SK-MEL-5 (cell line): ENCODE measurements at places on chromosomes 7 and 10. TPM values are rescaled to one million over a fixed set of nuclear protein-coding genes. Genes with fewer than 3 reads are reported as not detected.
A peak's percentile ranks its signal among the peaks of the same experiment; 100 is the strongest.

DNA sequence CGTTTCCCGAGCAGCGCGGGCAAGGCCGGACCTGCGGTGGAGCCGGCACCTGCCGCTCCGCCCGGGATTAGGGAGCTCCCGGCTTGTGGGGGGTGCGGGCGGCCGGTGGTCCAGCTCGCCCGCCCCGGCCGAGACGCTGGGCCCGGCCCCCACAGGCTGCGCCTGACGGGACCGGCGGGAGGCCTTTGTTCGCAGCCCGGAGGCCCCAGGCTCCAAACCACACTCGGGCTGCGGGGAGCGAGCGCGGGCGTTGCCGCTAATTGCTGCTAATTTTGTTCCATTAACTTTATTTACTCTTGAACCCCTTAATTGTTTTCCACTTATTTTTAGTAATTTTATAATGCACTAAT, 9.6 kb downstream of the UNCX start:
- DNase-seq = no peak

DNA sequence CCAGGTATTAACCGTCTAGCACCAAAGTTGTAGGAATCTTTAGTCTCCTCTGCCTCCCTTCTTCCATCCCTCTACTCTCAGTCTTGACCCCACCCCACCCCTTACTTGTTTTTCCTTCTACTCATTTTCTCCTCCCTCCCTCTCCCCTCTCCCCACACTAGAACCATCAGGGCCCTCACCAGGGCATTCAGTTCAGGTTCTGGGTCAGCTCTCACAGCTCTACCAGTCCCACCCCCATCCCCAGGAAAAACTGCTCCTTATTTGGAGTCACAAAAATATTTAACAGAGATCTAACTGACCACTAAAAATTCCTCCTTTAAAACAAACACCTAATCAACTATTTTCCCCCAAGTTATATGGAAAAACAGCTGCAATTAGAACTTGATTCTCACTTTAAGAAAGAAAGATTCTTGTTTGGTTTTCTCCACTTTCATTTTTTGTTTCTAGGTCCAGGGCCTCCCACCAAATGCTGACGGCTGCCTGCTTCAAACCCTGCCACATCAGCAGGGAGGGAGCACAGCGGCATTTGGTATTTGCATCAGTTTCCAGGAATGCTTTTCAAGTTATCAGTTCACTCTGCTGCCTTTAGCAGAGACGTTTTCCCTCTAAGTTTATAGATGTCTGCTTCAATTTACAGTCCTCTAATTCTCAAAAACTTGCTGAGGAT, 2.8 kb upstream of the COL1A2 start:
- DNase-seq = peak; percentile 52

DNA sequence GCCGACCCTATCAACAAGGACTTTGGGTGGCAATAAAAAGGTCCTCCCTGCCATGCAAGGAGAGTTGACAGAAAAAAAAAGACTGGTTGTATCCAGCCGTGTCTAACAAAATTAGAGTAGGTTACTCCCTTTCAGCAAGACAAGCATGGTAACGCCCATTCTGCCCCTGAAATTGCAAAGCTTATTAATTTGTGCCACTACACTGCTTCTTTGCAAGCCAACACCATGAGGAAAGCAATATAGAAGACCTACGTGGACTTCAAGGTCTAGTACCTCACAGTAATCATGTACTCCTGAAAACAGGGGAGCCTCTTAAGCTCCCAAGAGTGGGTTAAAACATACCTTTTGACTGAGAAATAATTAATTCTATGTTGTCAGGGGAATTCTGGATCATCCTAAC, 90.3 kb downstream of the FRMPD2 start:
- DNase-seq = no peak

- DNase-seq = no peak
Observed at GRCh38 chr10:68954904-68955303, 1.1 kb upstream of the DDX21 start.

- DNase-seq = no peak
Observed at GRCh38 chr7:1692515-1693418, 22.7 kb downstream of the ELFN1 start.

DNA sequence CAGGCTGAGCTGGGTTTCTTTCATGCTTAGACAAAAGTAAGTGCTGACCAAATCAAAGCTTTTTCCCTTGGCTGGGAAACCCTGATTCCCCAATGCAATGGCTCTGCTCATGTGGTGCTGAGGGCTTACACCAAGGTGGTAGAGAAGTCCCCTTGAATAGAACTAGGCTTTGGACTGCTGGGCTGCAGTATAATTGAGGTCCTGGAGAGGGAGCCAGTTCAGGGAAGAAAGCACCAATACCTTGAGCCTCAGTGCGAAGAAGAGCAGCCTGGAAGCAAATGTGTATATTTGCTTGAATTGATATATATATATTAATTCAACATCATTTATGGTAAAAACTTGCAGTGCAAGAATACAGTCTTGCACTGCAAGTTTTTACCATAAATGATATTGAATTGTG, 391.1 kb downstream of the RPS24 start:
- peak; percentile 31 for DNase-seq

GRCh38 chr10:131964298-131964697, 17.4 kb downstream of the BNIP3 start:
- no peak for DNase-seq

GRCh38 chr7:24609059-24609458, 35.8 kb downstream of the PALS2 start:
- DNase-seq = no peak

- DNase-seq = no peak
Observed at GRCh38 chr7:55053651-55054571, 35.1 kb downstream of the EGFR start.

DNA sequence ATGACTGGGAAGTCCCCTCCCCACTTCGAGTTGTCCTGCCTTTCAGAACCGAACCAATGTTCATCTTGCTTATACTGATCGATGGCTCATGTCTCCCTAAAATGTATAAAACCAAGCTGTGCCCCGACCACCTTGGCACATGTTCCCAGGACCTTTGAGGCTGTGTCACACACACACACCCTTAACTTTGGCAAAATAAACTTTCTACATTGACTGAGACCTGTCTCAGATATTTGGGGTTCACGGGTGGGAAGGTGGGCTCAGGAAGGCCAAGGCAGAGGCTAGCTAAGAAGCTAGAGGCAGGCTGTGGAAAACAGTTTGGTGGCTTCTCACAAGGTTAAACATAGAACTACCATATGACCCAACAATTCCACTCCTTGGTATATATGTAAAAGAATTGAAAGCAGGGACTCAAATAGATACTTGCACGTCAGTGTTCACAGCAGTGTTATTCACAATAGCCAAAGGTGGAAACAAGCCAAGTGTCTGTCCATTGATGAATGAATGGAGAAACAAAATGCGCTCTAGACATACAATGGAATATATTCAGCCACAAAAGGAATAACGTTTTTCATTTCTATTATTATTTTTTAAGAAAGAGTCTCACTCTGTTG, 15.4 kb downstream of the PRF1 start:
- peak; percentile 65 for DNase-seq

DNA sequence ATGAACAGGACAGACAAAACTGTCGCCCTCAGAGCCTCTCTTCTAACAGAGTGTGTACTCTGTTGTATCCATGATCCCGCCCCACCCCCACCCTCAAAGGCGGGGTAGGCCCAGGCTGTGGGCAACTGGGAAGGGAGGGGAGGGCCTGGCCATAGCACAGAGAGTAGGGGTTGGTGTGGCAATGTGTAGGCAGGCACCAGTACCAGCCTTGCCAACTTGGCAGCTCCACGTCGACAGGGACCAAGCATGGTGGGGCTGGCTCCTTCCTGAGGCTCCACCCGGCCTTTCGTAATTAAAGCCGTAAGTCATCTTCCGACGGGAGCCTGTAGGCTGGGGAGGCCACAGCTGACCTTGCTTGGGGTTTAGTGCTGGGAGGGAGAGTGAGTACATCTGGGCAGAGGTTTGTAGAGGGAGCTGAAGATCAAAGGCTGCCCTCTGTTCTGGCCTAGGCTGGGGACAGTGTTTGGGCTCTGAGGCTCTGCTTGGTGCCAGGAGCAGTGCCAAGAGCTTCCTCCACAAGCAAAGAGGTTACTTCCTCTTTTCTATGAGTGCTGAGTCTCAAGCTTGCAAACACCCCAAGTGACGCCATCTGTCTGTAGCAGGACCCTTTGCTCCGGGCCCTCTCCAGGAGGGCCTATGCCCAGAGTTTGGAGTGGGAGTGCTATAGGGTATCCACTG, 121.6 kb downstream of the C10orf105 start:
- DNase-seq = no peak

- DNase-seq = no peak
Observed at GRCh38 chr7:121259826-121260225, 69.0 kb upstream of the WNT16 start.

GRCh38 chr7:130491841-130492522, at the start of gene MEST:
Gene MEST, plus strand, starts transcription at chr7:130492085. Its CDS starts 229 bp downstream, at chr7:130492314.
- DNase-seq = no peak

DNA sequence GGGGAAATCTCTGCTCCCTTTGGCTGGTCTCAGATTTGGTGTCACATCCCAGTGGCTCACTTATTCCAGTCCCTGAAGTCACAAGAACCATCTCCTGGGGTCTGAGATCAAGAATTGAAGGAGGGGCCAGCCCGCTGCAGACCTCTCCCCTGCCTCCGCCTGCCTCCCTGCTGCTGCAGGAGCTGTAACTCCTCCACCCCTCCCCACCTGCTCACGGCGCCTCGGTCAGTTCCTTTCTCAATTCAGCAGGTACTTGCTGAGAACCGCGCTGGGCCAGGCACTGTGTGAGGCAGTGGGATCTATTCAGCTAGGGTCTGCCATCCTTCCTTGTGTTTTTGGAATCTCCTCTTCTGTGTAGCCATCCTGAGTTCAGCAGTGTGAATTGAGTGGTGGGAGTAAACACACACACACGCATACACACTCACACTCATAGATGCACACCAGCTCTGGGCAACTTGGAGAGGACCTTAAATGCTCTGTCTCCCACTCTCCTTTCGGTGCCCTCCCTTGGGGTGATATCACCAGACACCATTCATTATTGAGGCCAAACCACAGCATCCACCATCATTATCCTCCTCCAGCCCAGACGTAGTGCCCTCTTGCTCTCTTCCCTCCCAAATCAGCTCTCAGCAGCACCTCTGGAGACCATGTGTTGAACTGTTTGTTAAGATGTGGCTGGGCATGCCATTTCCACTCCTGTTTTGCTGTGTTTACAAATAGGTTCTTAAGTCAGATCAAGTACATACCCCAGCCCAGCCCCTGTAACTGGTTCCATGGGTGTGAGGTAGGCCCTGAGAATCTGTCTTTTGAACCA, 22.0 kb upstream of the ANKRD2 start:
- no peak for DNase-seq

- no peak for DNase-seq
Observed at GRCh38 chr7:195010-195829, 2.8 kb downstream of the FAM20C start.

GRCh38 chr10:63355682-63356081, 110.1 kb downstream of the JMJD1C start:
- no peak for DNase-seq

- no peak for DNase-seq
Observed at GRCh38 chr7:69882269-69882668, 284.0 kb downstream of the AUTS2 start.

DNA sequence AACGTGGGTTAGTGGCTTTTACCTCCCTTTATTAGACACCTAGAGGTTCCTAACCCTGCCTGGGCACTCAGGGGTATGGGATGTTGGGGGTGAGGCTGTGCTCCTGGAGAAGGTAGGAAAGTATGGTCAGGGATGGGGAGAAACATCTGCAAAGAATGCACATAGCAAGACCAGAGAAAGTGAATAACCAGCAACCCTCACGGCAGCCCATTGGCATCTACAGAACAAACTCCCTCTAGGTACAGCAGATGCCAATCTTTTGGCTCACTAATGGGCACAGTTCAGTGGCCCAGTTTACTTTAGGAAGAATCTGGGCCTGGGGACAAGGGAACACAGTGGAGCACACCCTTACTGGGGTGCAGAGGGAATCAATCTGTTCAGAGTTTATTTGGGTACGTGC, 143.9 kb downstream of the JAZF1 start:
- DNase-seq = no peak

DNA sequence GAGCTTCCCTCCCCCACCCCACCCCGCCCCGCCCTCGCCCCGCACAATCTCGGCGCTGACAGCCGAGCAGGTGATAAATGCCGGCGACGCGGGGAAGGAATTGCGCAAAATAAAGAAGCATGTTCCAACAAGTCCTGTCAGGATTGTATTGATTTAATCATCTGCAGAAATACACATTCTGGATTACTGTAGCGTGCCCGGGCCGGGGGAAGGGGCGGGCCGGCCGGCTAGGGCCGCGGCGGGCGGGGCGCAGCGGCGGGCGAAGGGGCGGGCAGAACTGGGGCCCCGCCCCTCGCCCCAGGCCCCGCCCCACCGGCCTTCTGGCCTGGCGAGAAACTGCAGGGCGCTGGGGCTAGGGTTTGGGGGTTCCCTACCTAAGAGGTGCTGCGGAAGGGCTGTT, 88.9 kb upstream of the PAX2 start:
- DNase-seq = no peak

DNA sequence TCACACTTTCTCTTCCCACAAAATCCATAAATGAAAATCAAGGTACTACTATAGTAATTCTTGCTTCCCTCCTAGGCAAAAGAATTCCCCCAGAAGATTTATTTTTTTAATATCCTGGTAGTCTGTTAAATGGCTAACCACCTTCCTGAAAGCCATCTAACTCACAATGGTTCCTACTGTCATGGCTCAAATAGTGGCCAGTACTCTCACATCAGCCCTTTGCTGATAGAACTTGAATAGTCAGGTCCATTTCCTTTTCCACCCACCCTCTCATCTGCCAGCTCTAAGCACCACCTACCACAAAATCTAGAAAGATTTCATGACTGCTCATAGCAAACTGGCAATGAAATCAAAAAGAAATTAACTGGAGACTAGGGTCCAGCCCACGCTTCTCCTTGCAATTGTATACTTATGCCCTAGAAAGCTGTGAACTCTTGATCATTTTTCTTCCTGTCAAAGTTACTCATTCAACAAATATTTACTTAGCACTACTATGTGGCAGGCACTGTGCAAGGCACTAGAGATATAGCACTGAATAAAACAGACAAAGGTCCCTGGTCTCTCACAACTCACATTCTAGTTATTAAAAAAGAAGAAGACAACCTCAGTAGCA, 60.4 kb downstream of the ARMH3 start:
- DNase-seq = no peak

GRCh38 chr10:90227217-90227656, 525.8 kb downstream of the KIF20B start:
- no peak for DNase-seq

GRCh38 chr10:79382491-79382941, 35.2 kb downstream of the PPIF start:
- DNase-seq = no peak

GRCh38 chr10:127013691-127014473, 108.7 kb downstream of the DOCK1 start:
- no peak for DNase-seq

Gene OR2A1
- not detected in 2 replicates for total RNA-seq

Gene TMEM184A
- total RNA-seq = 0.16 and 0.19 TPM in 2 replicates

Gene FBXL13
- 3.2 and 3.4 TPM in 2 replicates for total RNA-seq

Gene PDE6C
- total RNA-seq = not detected in 2 replicates

Gene SEC61G
- 399 and 427 TPM in 2 replicates for total RNA-seq

Gene C7orf57
- 0.48 and 0.79 TPM in 2 replicates for total RNA-seq

Gene PTPRN2
- total RNA-seq = 0.16 TPM in 1 of 2 replicates, not detected in the other

Gene OR6V1
- not detected in 2 replicates for total RNA-seq

Gene HTR5A
- 0.11 TPM in 1 of 2 replicates, not detected in the other for total RNA-seq

Gene HMX2
- total RNA-seq = not detected in 2 replicates

Gene MSMB
- not detected in 2 replicates for total RNA-seq

Gene IL6
- 20.5 and 27.7 TPM in 2 replicates for total RNA-seq

Gene NCF1
- total RNA-seq = not detected in 2 replicates

Gene DOCK1
- total RNA-seq = 22.7 and 25.1 TPM in 2 replicates

Gene IL15RA
- total RNA-seq = 0.24 and 0.79 TPM in 2 replicates

Gene ARHGEF5
- total RNA-seq = not detected in 2 replicates

Gene HDAC9
- 19.9 and 20.3 TPM in 2 replicates for total RNA-seq

Gene NPSR1
- total RNA-seq = not detected in 2 replicates

Gene VWDE
- 0.16 and 0.32 TPM in 2 replicates for total RNA-seq

Gene PPP1R17
- total RNA-seq = not detected in 2 replicates

Gene SLC39A12
- total RNA-seq = 0.05 TPM in 1 of 2 replicates, not detected in the other

Gene CRYGN
- not detected in 2 replicates for total RNA-seq

Gene TIAL1
- total RNA-seq = 25.1 and 28.4 TPM in 2 replicates
